ENCODE measurements at places on chromosomes 13 and 19.
A peak's percentile ranks its signal among the peaks of the same experiment; 100 is the strongest.

- DNase-seq, result peak; percentile 97
Measured at GRCh38 chr13:80341101-80341755, at the start of gene SPRY2. SPRY2 (minus strand) TSS chr13:80341126; CDS start chr13:80337705, 3,421 bp downstream.

DNA sequence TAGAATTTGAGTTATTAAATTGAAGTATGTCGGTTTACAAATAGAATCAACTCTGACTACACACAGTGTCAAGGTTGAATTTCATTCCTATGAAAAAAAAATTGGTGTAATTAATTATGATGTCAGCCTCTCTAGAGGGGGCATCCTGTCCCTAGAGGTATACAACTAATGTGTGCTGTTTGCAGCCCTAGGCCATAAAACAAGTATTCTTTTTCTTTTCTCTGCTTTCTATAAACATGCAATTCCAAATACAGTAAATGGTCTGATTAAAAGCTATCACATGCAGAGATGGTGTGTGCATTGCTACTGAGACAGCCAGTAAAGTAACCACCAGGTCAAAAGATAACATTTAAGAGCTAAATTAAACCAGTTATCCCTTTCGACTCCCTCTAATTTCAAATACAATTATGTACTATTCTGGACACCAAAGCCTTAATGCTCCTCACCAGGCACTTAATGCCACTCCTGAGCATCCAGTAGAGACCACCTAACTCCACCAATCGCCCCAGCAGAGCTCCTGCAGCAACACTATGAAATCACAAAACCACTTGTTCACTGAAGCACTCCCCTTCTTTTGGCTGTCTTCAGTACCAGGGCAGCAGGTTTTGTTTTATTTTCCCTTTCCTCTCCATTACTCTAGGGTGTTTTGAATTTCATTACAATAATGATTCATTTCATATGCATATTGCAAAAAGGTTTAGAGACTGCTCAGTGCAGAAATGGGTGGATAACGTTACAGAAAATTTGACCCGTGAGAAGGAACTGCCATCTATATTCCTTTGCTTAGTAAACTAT, 426.9 kb downstream of the PCDH9 start:
- no peak for DNase-seq

DNA sequence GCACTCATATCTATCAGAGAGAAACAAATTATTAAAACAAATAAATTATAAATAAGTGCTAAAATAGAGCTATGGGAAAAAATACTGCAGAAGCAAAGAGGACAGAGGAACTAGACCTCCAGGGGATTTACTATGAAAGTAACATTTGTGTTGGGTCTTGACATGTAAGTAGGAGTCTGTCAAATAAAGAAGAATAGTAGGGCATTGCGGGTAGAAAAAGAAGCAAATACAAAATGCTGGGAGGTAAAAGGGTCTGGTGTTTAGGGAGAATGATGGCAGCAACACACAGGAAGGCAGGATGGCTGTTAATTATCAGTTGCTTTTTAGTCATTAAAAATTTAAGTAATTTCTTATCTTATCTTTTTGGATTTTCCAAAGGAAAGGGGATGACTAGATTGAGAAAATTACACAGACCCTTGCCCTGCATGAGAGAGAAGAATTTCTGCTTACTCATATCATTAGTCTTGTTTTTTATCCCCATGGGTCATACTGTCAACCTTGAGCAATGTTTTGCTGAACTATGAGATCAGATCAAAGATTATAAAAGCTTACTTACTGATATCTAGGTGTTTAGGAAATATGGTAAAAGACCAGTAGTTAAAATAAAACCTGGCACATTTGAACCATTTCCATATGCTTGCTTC, 472.7 kb downstream of the DIAPH3 start:
- DNase-seq, result no peak

GRCh38 chr19:11324079-11324661, 15.3 kb downstream of the RAB3D start:
- DNase-seq, result no peak

- no peak for DNase-seq
Measured at GRCh38 chr19:47471381-47471732, 336 bp downstream of the SLC8A2 start.

GRCh38 chr13:90686442-90686841, 661.0 kb upstream of the MIR17HG start:
- DNase-seq, result no peak
